ENCODE measurements at places on chromosomes 4 and X.

DNA sequence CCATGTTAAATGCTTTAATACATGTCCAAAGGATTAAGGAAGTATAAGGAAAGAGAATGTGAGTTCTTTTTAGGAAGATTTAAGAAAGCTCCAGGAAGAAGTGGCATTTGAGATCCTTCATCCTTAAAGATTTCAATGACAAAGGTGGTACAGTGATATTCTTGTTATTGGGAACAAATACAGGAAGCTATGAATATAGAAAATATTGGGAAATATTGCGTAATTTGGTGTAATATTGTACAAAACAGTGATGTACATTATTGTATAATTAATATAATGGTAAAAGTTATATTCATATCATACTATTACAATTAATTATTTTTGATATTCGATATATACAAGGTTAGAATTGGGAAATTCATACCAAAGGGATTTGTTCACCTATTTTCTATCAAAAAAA lies 937.9 kb downstream of the CCSER1 start:
- DNase-seq, result no peak

GRCh38 chr4:2402048-2402842 lies 16.2 kb downstream of the ZFYVE28 start:
- DNase-seq, result peak; percentile 39

DNA sequence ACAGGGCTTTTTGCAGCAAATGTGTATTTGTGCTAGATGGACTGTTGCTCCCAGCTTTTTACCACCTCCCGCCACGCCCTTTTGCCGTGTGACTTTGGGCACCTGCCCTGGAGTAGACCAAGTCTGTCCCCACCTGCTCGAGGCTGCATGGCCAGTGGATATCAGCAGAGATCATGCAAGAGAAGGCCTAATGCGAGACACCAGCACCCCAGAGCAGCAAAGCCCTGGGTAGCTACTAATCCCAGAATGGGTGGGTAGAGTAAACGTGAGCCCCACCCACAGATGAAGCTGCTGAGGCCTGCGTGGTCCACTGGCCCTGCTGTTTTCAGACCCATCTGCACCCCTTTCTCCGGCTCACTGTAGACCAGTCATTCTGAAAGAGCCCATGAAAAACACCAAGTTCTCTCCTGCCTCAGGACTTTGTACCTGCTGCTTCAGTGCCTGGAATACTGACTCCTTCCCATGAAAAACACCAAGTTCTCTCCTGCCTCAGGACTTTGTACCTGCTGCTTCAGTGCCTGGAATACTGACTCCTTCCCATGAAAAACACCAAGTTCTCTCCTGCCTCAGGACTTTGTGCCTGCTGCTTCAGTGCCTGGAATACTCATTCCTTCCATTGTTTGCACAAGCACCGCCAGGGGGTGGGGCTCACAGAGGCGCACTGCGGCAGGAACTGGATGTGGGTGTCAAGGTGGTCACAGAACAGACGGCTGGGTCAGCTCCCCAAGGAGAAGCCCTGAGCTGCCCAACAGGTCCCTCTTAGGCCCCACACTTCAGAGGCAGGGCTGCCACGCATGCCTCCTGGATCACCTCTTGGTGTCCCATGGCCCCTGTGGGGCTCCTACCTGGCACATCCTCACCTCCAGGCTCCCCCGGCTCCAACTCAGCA lies 5.1 kb upstream of the TNIP2 start:
- no peak for DNase-seq

DNA sequence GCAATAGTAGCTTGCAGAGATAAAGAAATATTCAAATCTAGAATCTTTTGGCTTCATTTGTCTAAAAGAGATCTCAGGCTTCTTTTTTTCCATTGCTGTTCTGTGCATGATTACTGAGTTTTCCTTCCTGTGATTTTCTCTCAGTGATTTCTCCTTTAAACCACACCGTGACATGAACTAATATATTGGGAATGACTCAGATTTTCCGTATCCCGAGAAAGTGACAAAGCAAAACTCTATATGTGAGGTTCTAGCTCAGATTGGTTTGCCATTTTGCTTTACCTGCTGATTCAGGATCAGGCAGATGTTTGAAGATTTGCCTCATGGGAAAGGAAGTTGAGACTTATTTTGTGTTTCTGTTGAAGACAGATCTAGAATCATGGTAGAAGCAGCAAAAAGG lies 59.4 kb downstream of the MTHFD2L start:
- no peak for DNase-seq

DNA sequence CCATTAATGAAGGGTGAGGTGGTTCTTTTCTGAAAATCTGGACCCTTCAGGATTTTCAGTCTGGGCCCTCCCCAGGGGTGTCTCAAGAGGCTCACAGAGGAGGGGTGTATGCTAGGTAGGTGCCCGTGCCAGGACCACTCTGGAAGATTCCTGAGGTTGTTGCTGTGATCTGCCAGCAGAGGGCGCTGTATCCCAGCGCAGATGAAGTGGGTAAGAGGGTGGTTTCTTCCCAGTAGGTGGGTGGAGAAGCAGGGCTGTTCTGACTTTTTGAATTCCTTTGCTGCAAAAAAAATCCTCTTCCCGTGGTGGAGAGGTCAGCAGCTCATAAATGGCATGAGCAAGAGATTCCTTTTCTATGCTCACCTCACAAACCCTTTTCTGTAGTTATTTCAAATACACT lies 51.1 kb downstream of the SCML1 start:
- peak; percentile 36 for DNase-seq

GRCh38 chrX:149903889-149904748 lies 23.1 kb downstream of the MAGEA8 start:
- DNase-seq, result no peak

- DNase-seq, result no peak
These were observed 22.0 kb downstream of the C4orf54 start for GRCh38 chr4:99635601-99636000.

Data from HTR-8/SVneo (cell line).